Hindlimb muscle (tissue), 1 donor: ENCODE measurements at places on chromosomes 4 and X. TPM values are rescaled to one million over a fixed set of nuclear protein-coding genes. Genes with fewer than 3 reads are reported as not detected.

CFAP99 gene
- not detected for polyA plus RNA-seq

DNA sequence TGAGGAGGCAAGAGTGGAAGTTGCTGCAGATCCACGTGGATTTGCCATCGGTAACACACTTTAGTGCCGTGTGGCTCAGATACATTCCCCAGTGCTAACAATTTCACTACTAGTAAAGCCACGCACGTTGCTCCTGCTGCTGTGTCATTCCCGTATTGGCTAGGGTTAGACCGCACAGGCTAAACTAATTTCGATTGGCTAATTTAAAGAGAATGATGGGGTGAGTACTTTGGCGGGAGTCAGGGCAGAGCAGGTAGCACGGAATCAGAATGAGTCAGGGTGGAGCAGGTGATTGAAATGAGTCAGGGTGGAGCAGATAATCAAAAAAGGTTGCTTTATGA, 1337.5 kb downstream of the FSTL5 start:
- DNase-seq = no peak

GRCh38 chr4:15832523-15833451, 54.7 kb downstream of the CD38 start:
- no peak for DNase-seq

DNA sequence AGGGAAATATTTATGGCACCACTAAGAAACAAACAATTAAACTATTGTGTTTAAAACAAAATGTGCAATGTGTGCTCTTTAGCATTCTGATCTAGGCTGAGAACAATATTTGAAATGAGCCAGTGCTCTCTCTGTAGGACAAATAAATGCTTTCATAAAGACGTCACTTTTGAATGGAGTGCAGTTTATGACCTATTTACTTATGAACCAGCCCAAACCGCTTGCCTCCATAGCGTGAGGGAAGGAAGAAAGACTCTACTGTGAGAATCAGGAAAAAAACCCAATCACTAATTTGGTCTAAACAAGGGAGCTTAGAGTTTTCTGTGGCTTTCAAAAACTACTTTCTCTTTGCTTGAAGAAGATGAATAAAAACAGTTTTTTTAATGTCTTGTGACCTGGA, 39.4 kb downstream of the SAT1 start:
- DNase-seq = no peak

ZCCHC4 gene
- polyA plus RNA-seq = 11.6 TPM

GRCh38 chr4:98939892-98940298, 11.0 kb upstream of the EIF4E start:
- DNase-seq = peak; percentile 56

DNA sequence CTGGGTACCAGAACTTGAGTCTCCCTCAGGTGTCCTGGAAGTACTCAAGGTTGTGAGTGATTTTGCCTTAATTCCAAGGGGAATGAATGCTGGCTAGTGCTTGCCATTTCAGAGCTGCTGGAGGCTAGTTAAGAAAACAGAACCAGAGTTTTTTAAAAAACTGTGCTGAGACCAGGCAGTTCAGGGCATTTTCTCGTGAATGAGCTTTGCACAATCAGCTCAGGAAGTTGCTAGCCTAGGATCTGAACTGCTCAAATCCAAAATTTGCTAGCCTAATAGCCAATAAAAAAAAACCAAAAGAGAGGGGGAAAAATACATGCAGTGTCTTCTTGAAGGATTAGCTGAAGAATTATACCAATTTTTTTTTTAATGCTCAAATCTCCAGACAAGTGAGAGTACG, 292.7 kb downstream of the FBXW7 start:
- no peak for DNase-seq

ZNF141 gene
- polyA plus RNA-seq = 16.3 TPM

- no peak for DNase-seq
These were observed 53.7 kb upstream of the HHIP start for GRCh38 chr4:144592264-144592663.

DNA sequence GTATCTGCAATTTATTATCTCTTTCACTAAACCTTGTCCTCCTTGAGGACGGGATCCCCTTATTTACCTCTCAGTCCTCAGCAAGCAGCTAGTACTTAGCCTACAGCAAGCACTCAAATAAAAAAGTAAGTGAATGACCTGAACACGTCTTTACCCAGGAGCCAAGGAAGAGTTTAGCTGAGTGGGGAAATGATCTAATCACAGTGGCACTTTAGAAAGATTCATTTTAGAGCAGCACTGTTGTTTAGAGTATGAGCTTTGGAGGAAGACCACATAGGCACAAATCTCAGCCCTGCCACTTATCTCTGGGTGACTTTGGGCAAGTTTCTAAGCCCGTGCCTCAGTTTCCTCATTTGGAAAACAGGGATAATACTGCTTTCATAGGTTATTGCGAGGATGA, 2.7 kb downstream of the FAM120C start:
- DNase-seq = no peak

DNA sequence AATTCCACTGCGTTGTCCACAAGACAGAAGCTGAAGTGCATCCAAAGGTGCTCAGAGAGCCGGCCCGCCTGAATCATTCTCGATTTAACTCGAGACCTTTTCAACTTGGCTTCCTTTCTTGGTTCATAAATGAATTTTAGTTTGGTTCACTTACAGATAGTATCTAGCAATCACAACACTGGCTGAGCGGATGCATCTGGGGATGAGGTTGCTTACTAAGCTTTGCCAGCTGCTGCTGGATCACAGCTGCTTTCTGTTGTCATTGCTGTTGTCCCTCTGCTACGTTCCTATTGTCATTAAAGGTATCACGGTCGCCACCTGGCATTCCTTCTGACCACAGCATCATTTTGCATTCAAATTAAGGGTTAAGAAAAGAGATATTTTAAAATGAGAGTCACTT, 115.5 kb downstream of the NFKB1 start:
- DNase-seq = peak; percentile 24

DNA sequence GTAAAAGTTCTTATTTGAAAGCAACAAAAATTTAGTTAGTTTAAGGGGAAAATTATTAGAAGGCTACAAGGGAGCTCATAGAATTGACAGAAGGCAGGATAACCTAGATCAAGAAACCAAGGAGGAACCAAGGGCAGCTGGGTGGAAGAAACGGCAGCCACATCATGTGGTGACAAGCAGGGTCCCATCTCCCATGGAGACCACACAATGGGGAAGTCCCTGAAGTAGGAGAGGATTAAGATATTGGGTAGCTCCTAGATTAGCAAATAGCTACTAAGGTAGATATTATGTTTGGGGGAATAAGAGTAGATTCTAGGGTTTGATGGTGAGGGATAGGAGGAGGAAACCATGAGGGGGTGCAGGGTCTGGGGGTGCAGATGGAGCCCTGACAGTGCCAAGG, 48.0 kb upstream of the TMEM154 start:
- DNase-seq = no peak

TCEAL5 gene
- 3.3 TPM for polyA plus RNA-seq

TEX13C gene
- polyA plus RNA-seq = not detected

DNA sequence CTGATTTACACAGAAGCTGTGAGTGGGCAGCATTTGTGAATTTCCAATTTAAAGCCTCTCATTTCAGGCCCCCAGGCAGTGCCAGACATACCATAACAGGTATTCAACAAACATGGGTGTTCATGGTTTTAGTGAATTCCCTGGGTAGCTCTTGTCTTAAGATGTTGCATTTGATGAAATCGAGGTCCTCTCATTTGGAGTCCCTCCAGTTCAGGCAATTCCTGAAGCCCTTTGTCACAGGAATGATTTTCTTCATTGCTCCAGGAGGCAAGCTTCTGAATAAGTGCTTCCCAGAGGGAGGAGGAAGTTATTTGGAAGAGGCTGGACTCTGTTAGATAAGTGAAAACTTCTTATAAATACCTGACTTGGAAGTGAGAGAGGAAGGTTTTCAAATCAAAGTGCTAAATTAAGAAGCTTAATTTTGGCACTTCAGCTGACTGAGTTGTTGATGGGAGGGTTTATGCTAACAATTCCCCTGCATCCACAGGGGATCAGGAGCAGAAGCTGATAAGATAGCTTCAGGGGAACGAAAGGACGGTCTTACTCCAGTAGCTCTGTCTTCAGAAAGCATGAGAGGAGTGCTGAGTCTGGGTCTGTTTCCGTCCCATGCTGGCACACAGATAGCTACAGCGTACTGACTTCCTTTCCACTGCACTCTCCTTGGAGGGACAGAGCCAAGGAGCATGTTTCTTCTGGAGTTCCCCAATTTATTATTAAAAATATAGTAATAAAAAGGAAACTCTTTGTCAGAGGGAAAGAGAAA, 543.1 kb downstream of the GBA3 start:
- no peak for DNase-seq

DNA sequence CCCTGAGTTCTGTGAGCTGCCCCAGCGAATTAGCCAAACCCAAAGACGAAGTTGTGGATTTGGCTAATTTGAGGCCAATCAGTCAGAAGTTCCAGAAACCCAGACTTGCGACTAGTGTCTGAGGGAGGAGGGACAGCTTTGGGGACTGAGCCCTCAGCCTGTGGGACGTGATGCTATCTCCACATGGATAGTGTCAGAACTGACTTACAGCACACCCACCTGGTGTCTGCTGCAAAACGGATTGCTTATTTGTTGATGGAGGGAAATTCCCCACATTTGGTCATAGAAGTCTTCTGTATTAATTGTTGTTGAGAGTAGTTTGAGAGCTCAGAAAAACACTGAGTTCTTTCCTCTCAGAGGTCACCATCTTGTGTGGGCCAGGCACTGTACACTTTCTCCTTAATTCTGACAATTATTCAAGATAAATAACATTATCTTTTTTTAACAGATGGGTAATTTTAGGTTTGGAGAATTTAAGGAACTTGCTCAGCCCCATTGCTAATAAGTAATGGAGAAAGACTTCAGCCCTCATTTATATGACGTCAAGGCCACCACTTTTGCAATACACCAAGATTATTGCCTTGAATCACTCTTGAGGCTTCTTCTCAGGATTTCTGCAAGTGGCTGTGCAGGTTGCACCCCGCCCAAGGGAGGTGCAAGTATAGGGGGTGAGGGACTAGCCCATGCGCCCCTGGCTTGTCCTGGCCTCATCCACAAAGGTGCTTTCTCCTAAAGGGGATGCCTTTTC, 16.7 kb downstream of the CLRN2 start:
- DNase-seq = no peak

EGF gene
- polyA plus RNA-seq = 16.4 TPM

- no peak for DNase-seq
These were observed 19.0 kb downstream of the RAB33A start for GRCh38 chrX:130190801-130191200.

DNA sequence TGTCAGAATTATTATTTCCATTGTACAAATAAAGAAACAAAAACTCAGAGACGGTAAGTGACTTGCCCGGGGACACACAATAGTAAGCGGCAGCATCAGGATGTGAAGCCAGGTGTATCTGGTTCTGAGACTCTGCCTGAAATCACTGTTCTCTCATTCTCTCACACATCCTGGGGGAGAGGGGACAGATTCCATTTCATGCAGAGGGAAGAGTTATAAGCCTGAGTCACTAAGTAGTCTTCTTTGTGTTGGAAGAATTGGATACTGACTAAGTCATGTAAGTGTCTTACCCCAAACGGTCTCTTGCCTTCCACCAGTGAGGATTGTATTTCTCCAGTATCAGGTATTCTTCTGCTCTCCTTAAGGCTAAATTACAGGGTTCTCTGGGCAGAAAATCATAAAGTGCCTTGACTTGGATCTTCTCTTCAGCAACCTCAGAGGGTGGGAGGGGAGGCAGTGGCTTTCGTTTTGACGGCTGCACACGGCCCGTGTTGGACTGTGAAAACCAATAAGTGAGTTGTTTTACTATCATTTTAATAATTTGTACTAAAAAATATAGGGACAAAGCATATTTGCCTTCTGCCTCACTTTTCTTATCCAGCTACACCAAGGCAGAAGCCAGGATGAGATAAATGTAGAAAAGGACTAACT, 21.9 kb downstream of the TXK start:
- DNase-seq = no peak

- DNase-seq = no peak
These were observed 102.0 kb downstream of the TAB3 start for GRCh38 chrX:30787012-30787411.

DNA sequence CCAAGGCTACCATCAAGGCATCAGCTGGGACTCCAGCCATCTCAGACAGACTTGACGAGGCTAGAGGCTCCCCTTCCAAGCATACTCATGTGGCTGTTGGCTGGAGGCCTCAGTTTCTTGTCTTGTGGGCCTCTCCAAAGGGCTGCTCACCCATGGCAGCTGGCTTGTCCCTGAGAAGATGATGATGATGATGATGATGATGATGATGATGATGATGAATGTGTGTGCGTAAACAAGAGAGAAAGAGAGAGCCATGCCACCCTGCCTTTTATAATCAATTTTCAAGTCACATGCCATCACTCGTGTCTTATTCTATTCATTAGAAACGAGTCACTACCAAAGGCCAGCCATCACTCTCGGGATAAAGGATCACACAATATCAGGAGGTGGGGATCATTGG, 60.5 kb upstream of the ADGRG2 start:
- DNase-seq = no peak

DNA sequence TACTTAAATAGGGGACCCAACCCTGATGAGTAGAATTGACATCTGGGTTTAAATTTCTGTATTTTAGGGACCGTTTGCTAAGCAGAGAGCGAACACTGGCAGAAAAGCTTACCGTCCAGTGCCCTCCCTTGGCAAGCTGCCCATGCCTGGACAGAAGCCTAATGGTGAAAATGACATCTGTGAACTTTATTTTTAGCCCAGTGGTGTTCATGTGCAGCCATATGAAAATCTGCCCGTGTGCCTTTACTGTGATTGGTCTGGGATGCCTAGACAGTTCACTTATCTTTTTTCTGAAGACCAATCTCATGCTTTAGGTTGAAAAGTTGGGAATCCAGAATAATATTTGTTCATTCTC, 1.1 kb downstream of the STBD1 start:
- peak; percentile 14 for DNase-seq

GRCh38 chrX:134013092-134013497, 27.7 kb upstream of the GPC3 start:
- no peak for DNase-seq

MGARP gene
- 0.70 TPM for polyA plus RNA-seq

DNA sequence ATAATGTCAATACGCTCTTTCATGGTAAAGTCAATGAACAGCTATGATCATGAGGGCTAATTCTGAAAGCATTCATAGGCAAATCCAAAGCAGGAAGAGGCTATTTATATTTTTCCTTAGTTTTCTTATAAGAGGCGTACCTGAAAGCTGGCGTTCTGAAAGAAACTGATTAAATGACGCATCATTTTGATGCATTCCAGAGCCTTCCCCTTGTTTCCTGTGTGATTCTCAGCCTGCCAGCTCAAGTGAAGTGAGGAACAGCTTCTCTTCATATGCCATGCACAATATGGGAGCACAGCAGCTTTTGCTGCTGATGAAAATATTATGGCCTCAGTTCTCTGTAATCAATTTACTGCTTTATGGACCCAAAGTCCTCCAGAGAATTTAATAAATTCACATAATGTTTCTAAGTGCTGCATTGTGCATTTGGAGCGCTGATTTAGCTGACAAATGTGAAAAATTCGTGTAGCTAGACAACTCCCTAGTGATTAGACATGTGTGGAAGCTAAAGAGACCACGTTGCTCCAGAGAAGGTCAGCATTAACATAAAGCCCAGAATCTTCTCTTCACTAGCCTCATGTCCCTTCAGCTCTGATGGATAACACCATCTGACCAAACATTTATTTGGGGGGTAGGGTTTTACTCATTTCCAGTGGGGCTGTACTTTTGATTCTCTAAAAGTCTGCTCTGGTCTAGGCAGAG, 110.8 kb downstream of the GPAT3 start:
- no peak for DNase-seq

GRCh38 chr4:128830906-128831503, 21.5 kb downstream of the JADE1 start:
- DNase-seq = no peak

VCX3B gene
- not detected for polyA plus RNA-seq
